ENCODE measurements at places on chromosomes 4 and X. TPM values are rescaled to one million over a fixed set of nuclear protein-coding genes. Genes with fewer than 3 reads are reported as not detected.

The NPNT gene
- total RNA-seq, result 68.6 TPM

DNA sequence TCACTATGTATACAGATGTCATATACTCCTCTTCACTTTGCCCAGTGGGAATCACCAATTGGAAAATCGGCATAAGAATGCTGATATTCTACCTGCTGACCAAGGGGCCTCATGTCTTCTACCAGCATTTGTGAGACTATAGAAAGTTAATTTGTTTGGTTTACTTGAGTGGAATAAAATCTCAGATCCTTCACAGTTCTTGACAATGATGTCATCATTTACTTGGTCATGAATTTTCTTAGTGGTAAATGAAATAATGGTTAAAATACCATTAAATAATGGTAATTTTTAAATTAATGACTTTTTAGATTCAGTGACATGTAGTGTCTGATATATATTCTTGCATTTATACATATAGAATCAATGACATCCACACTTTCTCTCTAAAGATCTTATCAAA is 1052.6 kb downstream of the ADGRL3 start:
- DNase-seq, result no peak

DNA sequence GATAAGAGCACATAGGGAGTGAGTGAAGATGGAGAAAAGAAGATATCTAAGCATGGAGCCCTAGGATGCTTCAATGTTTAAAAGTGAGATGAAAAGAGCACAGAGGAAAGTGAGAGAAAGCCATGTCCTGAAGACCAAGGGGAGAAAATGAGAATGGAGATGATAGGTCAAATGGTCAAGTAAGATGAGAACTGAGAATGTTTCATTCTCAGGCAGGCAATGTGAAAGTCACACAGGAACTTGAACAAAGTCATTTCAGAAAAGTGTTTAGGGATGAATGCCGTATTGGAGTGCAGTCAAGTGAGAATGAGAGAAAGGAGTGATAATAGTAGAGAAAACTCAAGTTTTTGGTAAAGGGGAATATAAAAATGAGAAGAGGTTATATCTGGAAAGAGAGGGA is 148.7 kb upstream of the PTCHD1 start:
- DNase-seq, result no peak

DNA sequence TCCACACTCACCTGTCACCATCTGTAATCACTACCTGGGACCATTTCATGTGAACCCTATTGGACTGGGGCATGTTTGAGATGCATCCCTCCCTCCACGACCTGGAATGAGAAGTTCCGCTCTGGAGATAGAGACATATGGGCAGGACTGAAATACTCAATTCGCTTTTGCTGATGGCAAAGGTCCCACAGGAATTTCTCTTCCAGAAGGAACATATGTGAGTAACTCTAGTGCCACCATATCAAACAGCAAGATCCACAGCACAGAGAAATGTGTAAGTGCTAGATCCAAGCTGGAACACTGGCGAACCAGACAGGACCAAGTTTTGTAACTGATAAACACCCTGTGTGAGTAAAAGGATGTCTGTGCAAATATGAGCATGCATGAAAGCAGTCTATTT is 43.9 kb downstream of the SEL1L3 start:
- no peak for DNase-seq

The UXT gene
- 70.1 TPM for total RNA-seq

GRCh38 chr4:174066611-174067205 is 216.8 kb downstream of the FBXO8 start:
- no peak for DNase-seq

DNA sequence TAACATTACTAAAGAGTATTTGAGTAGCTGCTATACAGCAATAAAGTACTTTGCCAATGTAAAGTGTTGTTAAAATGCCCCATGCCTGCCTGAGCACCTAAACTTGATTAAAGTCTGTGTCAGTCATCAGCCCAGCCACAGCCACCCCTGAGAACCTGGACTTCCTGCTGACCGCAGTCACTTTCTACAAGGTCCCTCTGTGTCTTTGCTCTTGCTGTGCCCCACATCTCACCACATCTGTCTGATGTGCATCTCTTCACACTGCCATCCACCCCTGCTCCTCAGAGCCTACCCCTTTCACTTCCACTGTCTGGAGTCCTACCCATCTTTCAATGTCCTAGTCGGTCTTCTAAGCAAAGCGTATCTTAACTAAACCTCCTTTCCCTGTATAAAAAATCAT is 25.7 kb downstream of the ALPK1 start:
- DNase-seq, result no peak

GRCh38 chr4:10461091-10461849 is 4.0 kb upstream of the ZNF518B start:
- peak; percentile 83 for DNase-seq

DNA sequence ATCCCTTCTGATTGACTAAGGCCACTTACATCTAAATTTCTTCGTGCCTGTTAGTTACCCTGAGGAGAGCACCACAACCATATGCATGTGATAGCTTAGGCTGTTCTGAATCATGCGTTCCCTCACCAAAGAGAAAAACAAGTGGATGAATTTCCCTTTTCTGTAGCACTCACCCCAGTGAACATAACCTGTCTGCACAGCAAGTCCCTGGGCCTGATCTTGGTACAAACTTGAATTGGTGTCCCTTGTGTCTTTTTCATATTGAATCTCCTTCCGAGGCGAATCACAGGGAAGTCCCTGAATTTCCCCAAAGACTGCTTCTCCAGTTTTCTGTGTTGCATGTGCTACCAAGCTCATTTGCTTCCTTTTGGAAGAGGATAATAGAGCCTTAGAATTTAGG is 100.4 kb downstream of the KLHL8 start:
- DNase-seq, result no peak

The SPANXN4 gene
- not detected for total RNA-seq

The FDCSP gene
- 0.75 TPM for total RNA-seq

The TCEAL9 gene
- 55.4 TPM for total RNA-seq

GRCh38 chrX:19799319-19800182 is 87.8 kb downstream of the SH3KBP1 start:
- no peak for DNase-seq

DNA sequence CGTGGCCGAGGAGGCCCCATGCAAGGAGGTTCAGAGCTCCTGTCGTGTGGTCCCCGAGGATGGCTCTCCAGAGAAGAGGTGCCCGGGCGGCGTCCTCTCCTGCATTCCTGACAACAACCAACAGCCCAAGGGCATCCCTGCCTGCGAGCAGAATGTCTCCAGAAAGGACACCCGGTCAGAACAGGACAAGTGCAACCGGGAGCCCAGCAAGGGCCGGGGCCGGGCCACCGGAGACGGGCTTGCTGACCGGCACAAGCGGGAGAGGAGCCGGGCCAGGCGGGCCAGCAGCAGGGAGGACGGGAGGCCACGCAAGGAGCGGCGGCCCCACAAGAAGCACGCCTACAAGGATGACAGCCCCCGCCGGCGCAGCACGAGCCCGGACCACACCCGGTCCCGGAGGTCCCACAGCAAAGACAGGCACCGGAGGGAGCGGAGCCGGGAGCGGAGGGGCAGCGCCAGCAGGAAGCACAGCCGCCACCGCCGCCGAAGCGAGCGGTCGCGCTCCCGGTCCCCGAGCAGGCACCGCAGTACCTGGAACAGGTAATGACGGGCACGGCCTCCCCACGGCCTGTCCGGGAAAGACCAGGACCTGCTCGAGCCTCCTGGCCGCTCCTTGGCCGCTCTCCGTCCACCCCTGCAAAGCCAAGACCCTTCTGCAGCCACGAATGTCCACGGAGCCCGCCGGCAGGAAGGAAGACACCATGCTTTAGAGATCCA is 9.8 kb downstream of the AKAP17A start:
- DNase-seq, result no peak

DNA sequence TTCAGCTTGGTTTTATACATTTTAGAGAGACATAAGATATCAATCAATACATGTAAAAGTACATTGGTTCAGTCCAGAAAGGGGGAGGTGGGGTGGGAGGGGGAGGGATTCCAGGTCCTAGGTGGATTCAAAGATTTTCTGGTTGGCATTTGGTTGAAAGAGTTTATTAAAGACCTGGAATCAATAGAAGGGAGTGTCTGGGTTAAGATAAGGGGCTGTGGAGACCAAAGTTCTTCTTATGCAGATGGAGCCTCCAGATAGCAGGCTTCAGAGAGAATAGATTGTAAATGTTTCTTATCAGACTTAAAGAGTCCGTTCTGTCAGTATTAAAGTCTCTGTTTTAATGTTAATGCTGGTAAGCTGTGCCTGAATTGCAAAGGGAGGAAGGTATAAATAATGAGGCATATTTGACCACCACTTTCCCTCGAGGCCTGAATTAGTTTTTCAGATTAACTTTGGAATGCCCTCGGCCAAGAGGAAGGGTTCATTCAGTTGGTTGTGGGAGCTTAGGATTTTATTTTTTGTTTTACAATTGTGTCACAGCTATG is 169.9 kb downstream of the AASDH start:
- no peak for DNase-seq

The FRAS1 gene
- total RNA-seq, result 45.3 TPM

The IRS4 gene
- 2.2 TPM for total RNA-seq

The ITIH6 gene
- total RNA-seq, result not detected

The CNOT6L gene
- 51.9 TPM for total RNA-seq

The FOXO4 gene
- total RNA-seq, result 25.3 TPM

DNA sequence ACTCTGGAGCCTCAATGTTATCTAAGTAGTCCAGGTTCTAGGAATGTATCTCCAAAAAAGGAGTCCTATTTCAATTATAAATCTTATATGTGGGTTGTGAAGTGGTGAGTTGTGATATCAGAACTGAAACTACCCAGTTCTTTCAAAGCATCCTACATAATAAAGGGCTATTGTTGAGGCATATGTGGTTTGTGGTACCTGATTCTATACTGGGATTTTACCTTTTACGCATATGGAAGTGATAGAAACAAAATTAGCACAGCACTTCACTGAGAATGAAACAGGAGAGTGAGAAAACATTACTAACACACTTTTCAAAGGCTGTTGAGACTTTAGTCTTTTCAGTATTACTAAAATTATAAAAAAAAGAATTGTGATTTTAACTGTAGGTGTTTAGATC is 417.7 kb upstream of the GALNT7 start:
- no peak for DNase-seq
